ENCODE measurements at places on chromosomes 11 and 22.

- peaks cover 32% of the 10 kb centered on the region for H3K4me1 ChIP-seq
- no peaks in the 10 kb centered on the region for H3K27me3 ChIP-seq
- no peak overlapping the region for H3K4me3 ChIP-seq
- H3K27ac ChIP-seq, result no peak overlapping the region
Observed at GRCh38 chr22:17675584-17675983, 37.0 kb downstream of the BCL2L13 start.

- no peak for DNase-seq
- H3K27ac ChIP-seq, result peak overlapping the region; percentile 94
- peaks cover 82% of the 10 kb centered on the region for H3K4me1 ChIP-seq
- no peaks in the 10 kb centered on the region for H3K27me3 ChIP-seq
- H3K4me3 ChIP-seq, result peak overlapping the region; percentile 91
Observed at GRCh38 chr11:121451178-121451985, 732 bp upstream of the SORL1 start.

GRCh38 chr11:129530154-129530895 is 154.7 kb downstream of the BARX2 start:
- peaks cover 5% of the 10 kb centered on the region for H3K27me3 ChIP-seq
- no peak overlapping the region for H3K4me3 ChIP-seq
- H3K36me3 ChIP-seq, result peaks cover 1% of the 10 kb centered on the region
- no peak overlapping the region for H3K27ac ChIP-seq
- no peak for DNase-seq

DNA sequence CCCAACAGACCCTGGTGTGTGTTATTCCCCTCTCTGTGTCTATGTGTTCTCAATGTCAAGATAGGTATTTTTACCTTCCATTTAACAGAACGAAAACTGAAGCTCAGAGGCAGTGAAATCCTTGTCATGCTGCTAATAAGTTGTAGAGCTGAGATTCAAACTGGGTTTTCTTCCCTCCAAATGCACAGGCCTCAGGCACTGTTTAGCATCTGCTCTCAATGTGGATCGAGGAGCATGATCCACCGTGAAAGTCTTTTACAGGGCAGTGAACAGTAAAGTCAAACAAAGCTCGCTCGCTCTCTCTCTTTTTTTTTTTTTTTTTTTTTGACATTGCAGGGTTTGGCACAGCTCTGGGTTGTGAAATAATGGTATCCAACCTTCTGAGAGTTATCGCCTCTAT is 401.0 kb upstream of the SYN3 start:
- DNase-seq, result no peak
- H3K27ac ChIP-seq, result no peak overlapping the region
- no peaks in the 10 kb centered on the region for H3K36me3 ChIP-seq
- no peaks in the 10 kb centered on the region for H3K4me1 ChIP-seq

DNA sequence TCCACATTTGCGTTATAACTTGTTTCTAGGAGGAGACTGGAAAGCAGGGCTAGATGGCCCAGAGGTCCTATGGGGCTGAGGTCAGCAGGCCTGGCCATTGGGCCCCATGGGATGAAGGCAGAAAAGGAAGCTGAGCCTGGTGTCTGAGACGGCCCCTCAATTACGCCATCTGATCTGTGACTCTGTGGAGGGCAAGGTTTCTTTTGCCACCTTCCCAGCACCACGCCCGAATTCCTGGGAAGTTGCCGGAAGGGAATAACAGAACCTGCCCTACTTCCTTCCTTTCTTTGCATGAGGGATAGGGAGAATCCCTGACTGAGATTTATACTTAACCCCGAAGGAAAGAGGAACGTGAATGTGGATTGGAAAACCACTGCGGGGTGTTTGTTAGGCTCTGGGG is 118.1 kb downstream of the MPPED1 start:
- H3K27me3 ChIP-seq, result peaks cover 27% of the 10 kb centered on the region
- H3K36me3 ChIP-seq, result no peaks in the 10 kb centered on the region
- no peak overlapping the region for H3K27ac ChIP-seq

DNA sequence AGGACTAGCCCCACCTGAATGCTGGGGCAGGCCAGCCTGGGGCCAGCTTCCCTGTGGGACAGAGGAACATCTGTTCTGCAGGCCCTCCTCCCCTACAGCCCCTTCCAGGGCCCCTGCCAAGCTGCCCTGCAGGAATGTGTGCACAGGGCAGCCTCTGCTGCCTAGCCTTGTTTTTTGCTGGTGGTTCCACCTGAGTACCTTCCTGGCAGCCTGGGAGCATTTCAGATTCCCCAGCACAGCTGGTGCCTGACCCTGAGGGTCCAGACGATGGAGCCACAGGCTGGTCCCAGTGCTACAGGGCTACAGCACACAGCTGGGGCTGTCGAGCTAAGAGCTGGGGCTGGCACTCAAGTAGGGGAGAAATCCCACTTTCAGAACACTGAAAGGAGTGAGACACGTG is 22.3 kb upstream of the GPR83 start:
- H3K4me1 ChIP-seq, result peaks cover 9% of the 10 kb centered on the region
- DNase-seq, result no peak
- no peak overlapping the region for H3K27ac ChIP-seq
- H3K4me3 ChIP-seq, result no peak overlapping the region
- H3K36me3 ChIP-seq, result peaks cover 56% of the 10 kb centered on the region

GRCh38 chr11:104075706-104076105 is 39.3 kb downstream of the DDI1 start:
- no peaks in the 10 kb centered on the region for H3K27me3 ChIP-seq
- H3K4me3 ChIP-seq, result no peak overlapping the region
- H3K27ac ChIP-seq, result no peak overlapping the region
- H3K4me1 ChIP-seq, result no peaks in the 10 kb centered on the region
- H3K36me3 ChIP-seq, result no peaks in the 10 kb centered on the region

DNA sequence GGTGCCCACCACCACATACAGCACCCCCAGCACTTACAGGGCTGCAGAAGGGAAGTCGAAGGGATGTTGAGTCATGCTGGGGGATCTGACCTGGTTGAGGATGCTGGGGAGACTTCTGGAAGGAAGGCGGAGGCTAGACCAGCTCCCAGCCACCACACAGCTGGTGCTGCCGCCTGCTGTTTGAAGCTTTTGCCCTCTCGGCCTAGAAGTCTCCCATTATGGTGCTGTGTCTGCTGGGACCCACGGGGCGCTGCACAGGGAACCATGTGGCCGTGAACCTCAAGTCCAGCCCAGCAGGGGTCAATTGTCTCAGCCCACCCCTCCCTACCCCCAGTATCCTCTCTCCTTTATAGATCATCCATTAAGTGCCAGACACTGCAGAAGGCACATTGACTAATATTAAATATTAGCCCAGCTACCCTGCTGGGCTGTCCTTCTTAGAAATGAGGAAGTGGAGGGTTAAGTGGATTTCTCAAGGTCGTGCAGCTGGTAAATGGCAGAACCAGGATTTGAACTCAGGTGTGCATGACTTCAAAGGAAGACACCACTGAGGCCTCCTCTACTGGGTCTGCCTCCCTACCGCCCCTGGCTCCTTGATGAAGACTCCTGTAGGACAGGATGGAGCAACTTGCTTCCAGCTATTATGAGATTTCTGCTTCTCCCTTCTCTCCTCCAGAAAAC is 49.7 kb downstream of the CYTH4 start:
- H3K27me3 ChIP-seq, result peaks cover 76% of the 10 kb centered on the region
- H3K27ac ChIP-seq, result no peak overlapping the region
- no peak overlapping the region for H3K4me3 ChIP-seq
- DNase-seq, result no peak
- peaks cover 6% of the 10 kb centered on the region for H3K4me1 ChIP-seq

- DNase-seq, result no peak
- no peak overlapping the region for H3K27ac ChIP-seq
- no peaks in the 10 kb centered on the region for H3K36me3 ChIP-seq
Observed at GRCh38 chr11:12845739-12846358, 163.3 kb upstream of the RASSF10 start.

GRCh38 chr11:73734993-73735392 is 25.9 kb downstream of the RAB6A start:
- DNase-seq, result no peak
- H3K27ac ChIP-seq, result no peak overlapping the region
- H3K36me3 ChIP-seq, result peaks cover 13% of the 10 kb centered on the region
- H3K27me3 ChIP-seq, result no peaks in the 10 kb centered on the region
- H3K4me3 ChIP-seq, result no peak overlapping the region
- peaks cover 15% of the 10 kb centered on the region for H3K4me1 ChIP-seq

GRCh38 chr22:48709976-48710375 is 1117.7 kb downstream of the BRD1 start:
- no peaks in the 10 kb centered on the region for H3K4me1 ChIP-seq
- DNase-seq, result no peak
- no peaks in the 10 kb centered on the region for H3K27me3 ChIP-seq
- no peak overlapping the region for H3K4me3 ChIP-seq
- H3K36me3 ChIP-seq, result no peaks in the 10 kb centered on the region
- H3K27ac ChIP-seq, result no peak overlapping the region

- no peak for DNase-seq
- H3K36me3 ChIP-seq, result no peaks in the 10 kb centered on the region
- H3K4me3 ChIP-seq, result no peak overlapping the region
- H3K27me3 ChIP-seq, result no peaks in the 10 kb centered on the region
- H3K4me1 ChIP-seq, result no peaks in the 10 kb centered on the region
Observed at GRCh38 chr11:66915866-66916265, 42.3 kb downstream of the PC start.

DNA sequence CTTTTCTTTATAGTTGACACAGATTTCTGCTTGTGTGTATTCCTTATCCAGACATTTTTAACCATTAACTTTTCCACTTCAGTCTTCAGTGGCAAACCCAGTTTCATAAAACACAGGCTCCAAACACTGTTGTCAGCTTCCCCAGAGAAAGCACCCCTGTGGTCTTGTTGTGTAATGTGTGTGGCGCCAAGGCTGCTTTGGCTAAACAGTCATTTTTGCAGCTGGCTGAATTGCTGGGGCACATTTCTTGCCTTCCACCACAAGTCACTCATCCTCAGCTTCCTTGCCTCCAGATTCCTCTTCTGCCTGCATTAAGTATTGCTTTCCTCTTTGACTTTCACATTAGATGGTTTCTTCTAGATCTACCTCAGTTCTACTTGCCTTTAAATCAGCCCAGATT is 40.5 kb downstream of the ARHGAP1 start:
- peaks cover 2% of the 10 kb centered on the region for H3K36me3 ChIP-seq
- no peaks in the 10 kb centered on the region for H3K4me1 ChIP-seq
- H3K27me3 ChIP-seq, result no peaks in the 10 kb centered on the region
- no peak overlapping the region for H3K27ac ChIP-seq
- no peak overlapping the region for H3K4me3 ChIP-seq

DNA sequence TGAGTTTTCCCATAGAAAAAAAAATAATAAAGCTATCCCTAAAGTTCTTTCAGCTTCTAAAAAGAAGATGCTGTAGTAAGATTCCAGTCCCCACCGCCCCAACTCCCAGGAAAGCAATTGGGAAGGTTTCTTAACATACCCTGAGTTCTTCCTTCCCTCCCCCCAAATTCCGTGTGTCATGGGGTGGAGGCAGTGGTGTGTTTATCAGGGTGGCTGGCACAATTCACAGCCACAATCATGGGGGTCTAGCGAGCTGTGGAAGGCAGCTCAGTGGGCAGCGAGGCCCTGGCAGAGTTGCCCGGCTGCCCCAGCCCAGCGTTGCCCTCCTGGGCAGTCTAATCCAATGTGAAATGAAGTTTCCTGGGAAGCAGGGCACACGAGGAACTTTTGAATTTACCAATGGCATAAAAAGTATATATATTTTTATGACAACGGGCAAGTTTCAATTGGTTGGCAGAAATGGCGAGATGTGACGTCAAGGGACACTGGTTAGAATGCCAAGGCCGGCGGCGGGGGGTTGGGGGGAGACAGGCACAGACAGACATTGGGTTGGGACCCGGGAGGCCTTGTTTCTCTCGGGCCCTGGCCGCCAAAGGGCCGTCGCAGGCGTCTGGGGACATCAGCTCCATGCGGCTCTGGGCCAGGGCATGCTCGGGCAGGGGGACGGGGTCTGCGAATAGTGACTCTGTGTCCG is 80.7 kb upstream of the PPARA start:
- H3K36me3 ChIP-seq, result peaks cover 2% of the 10 kb centered on the region
- H3K4me1 ChIP-seq, result peaks cover 40% of the 10 kb centered on the region
- DNase-seq, result peak; percentile 51
- H3K27ac ChIP-seq, result peak overlapping the region; percentile 85
- peak overlapping the region; percentile 82 for H3K4me3 ChIP-seq

- no peak overlapping the region for H3K4me3 ChIP-seq
- DNase-seq, result no peak
- no peaks in the 10 kb centered on the region for H3K27me3 ChIP-seq
- H3K27ac ChIP-seq, result no peak overlapping the region
- H3K36me3 ChIP-seq, result no peaks in the 10 kb centered on the region
Observed at GRCh38 chr11:91707652-91708482, 516.8 kb upstream of the FAT3 start.

- H3K27ac ChIP-seq, result no peak overlapping the region
- no peaks in the 10 kb centered on the region for H3K27me3 ChIP-seq
- no peaks in the 10 kb centered on the region for H3K4me1 ChIP-seq
- H3K36me3 ChIP-seq, result no peaks in the 10 kb centered on the region
- DNase-seq, result no peak
Observed at GRCh38 chr11:1557904-1558774, 13.9 kb downstream of the DUSP8 start.

GRCh38 chr11:72497731-72498130 is 63.4 kb upstream of the CLPB start:
- H3K27ac ChIP-seq, result no peak overlapping the region
- H3K4me3 ChIP-seq, result no peak overlapping the region
- peaks cover 10% of the 10 kb centered on the region for H3K4me1 ChIP-seq
- no peak for DNase-seq

- no peak overlapping the region for H3K4me3 ChIP-seq
- H3K4me1 ChIP-seq, result no peaks in the 10 kb centered on the region
- DNase-seq, result no peak
- H3K27ac ChIP-seq, result no peak overlapping the region
- no peaks in the 10 kb centered on the region for H3K36me3 ChIP-seq
Observed at GRCh38 chr11:93279851-93280347, 50.6 kb upstream of the DEUP1 start.

DNA sequence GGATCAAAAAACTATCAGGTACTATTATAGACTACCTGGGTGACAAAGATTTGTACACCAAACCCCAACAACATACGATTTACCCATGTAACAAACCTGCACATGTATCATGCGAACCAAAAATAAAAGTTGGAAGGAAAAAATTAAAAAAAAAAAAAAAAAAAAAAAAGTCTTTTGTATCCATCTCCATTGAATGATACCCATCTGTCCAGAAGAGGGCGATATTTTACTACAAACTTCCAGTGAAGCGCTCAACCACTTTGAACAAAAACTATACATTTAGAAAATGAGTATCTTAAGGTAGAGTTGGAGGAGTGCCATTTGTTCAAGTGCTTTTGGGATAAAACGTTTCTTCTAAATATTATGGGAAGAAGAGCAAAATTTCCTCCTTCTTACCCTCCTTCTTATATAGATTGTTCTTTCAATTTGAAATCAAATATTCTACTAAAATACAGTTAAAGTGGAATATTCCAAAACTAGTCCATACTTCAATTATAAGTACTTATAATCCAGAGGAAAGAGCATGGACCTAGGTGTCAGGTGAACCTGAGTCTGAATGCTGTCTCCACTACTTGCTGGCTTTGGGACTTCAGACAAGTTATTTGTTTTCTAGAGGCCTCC is 23.3 kb downstream of the ARL14EP start:
- DNase-seq, result no peak
- no peaks in the 10 kb centered on the region for H3K27me3 ChIP-seq
- peaks cover 5% of the 10 kb centered on the region for H3K36me3 ChIP-seq
- H3K4me3 ChIP-seq, result no peak overlapping the region
- H3K4me1 ChIP-seq, result peaks cover 17% of the 10 kb centered on the region
